Liver (tissue), 10 donors: ENCODE measurements at places on chromosomes 5 and 9. TPM values are rescaled to one million over a fixed set of nuclear protein-coding genes. Genes with fewer than 3 reads are reported as not detected.

DNA sequence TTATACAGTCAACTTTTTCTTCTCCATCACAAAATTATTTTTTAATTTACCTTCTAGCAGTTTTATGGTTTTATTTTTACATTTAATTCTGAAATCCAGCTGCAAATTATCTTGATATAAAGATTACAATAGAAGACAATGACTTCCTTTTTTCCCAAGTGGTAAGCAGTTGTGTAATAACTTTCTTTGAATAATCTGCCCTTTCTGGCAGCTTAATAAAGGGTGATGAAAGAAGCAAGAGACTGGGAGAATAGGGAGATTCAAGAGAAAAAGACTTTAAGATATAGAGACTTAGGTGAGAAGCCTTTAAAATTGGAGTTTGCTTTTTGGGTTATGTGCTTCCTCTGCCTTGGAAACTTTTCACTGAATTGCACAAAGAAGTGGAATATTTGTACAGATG lies 100.4 kb upstream of the FREM1 start:
- no peak for DNase-seq
- H3K27ac ChIP-seq = no peak overlapping the region
- no peaks in the 10 kb centered on the region for H3K4me1 ChIP-seq
- H3K36me3 ChIP-seq = no peaks in the 10 kb centered on the region
- no peak overlapping the region for H3K4me3 ChIP-seq

- H3K36me3 ChIP-seq = no peaks in the 10 kb centered on the region
- H3K27me3 ChIP-seq = no peaks in the 10 kb centered on the region
- no peaks in the 10 kb centered on the region for H3K4me1 ChIP-seq
- peak; percentile 39 for DNase-seq
- no peak overlapping the region for H3K4me3 ChIP-seq
- H3K27ac ChIP-seq = no peak overlapping the region
Observed at GRCh38 chr9:74770508-74771261, 117.0 kb downstream of the TRPM6 start.

GRCh38 chr5:560792-561166 lies 36.5 kb upstream of the SLC9A3 start:
- no peaks in the 10 kb centered on the region for H3K4me1 ChIP-seq
- DNase-seq = no peak
- H3K27ac ChIP-seq = no peak overlapping the region
- no peak overlapping the region for H3K4me3 ChIP-seq

DNA sequence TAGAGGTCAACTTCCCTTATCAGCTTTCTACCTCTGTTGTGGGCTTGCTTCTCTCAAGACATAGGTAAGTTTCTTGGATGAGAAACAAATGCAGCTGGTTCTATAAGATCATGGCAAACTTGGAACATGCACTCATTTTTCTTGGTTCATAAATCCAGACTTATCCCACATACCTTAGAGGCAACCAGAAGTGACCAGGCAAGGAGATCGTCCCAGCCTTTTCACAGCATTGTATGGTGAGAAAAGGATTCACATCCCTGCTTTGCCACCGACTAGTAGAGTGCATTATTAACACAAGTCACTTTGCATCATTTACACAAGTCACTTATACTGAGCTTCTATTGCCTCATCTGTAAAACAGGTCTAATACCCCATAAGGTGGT lies 35.4 kb downstream of the LHFPL2 start:
- H3K27ac ChIP-seq = no peak overlapping the region
- no peak for DNase-seq
- no peaks in the 10 kb centered on the region for H3K4me1 ChIP-seq
- no peaks in the 10 kb centered on the region for H3K27me3 ChIP-seq

DNA sequence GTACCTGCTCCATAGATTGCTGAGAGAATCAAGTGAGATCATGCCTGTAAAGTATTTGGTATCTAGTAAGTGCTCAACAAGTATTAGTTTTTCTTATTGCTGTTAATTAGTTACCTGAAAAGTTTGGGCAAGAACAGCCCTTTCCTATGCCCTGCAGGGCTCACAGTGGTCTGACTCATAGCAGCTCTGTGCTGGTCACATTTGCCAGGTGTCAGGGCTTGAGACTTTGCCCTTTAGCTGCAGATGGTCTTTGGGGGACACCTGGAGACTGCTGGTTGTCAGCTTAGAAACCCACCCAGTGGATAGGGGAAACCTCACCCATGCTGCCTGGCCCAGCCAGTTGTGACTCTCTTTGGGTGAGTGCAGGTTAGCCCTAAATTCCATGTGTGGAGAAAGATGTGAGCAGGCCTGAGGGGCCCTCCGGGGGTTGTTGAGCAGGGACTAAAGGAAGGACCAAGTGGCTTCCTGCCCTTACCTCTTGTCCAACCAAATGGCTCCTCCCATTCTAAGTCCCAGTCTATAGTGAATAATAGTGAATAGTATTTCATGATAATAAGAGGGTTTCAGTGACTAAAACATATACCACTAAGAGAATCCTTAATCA lies 9.0 kb downstream of the COL27A1 start:
- peaks cover 34% of the 10 kb centered on the region for H3K4me1 ChIP-seq
- no peaks in the 10 kb centered on the region for H3K27me3 ChIP-seq
- H3K36me3 ChIP-seq = no peaks in the 10 kb centered on the region

DNA sequence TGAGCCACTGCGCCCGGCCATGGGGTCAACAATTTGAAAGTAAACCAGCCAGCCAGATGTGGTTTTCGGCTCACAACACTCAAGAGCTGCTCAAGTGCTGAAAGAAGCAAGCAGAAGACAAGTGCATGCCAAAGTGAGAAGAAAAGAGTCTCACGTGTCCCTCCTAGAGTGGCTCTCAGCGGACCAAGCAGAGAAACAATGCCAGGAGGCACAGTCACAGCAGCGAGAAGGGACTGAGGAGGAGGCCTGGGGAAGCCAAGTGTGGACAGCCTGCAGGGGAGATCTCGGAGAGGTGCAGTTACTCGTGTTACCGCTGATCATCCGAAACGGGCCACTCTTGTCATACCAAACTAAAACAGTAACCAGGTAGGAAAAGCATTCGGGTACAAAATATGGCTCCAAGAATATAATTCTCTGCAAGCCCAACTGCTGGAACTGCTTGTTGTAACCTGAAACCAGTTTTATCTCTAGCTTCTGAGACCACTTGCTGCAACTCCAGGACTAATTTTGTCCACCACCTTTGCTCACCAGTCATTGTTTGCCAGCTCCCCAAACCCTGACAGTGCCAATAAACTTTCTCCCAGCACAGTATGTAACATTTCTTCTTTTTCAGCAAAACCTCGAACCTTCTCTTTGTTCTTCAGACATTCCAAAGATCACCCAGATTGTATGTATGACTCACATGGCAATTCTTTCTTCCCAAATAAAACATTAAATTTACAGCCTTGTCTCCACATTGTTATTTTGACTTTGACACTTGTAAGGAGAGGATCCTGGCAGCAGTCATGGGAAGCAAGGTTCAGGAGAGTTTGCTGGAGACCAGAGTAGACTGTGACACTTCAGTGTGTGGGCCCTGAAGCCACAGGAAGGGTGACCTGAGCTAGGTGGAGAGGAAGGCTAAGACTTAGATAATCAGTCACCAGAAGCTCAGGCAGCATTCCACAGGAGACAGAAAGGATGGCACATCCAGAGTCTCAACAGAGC lies 6.3 kb downstream of the SLC35D2 start:
- H3K27ac ChIP-seq = no peak overlapping the region
- H3K36me3 ChIP-seq = no peaks in the 10 kb centered on the region
- peaks cover 13% of the 10 kb centered on the region for H3K4me1 ChIP-seq
- no peaks in the 10 kb centered on the region for H3K27me3 ChIP-seq
- H3K4me3 ChIP-seq = no peak overlapping the region
- no peak for DNase-seq

DNA sequence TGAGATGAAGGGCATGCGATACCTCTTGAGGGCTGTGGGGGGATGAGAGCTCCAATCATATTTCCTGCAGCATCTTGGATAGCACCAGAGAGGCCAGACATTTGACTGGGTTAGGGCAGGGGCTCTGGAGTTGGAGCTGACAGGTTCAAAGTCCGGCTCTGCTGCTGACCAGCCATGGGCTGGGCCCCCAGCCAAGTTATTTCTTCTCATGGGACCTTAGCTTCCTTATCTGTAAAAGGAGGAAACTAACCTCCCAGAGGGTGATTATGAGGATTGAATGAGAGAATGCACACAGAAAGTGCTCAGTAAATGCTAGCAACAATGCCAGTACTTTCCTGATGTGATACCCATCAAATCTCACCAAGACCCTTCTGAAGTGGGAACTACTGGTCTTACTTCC lies 65.2 kb upstream of the SLC25A51 start:
- peak; percentile 58 for DNase-seq
- H3K36me3 ChIP-seq = peaks cover 17% of the 10 kb centered on the region
- no peak overlapping the region for H3K4me3 ChIP-seq
- no peaks in the 10 kb centered on the region for H3K27me3 ChIP-seq

DNA sequence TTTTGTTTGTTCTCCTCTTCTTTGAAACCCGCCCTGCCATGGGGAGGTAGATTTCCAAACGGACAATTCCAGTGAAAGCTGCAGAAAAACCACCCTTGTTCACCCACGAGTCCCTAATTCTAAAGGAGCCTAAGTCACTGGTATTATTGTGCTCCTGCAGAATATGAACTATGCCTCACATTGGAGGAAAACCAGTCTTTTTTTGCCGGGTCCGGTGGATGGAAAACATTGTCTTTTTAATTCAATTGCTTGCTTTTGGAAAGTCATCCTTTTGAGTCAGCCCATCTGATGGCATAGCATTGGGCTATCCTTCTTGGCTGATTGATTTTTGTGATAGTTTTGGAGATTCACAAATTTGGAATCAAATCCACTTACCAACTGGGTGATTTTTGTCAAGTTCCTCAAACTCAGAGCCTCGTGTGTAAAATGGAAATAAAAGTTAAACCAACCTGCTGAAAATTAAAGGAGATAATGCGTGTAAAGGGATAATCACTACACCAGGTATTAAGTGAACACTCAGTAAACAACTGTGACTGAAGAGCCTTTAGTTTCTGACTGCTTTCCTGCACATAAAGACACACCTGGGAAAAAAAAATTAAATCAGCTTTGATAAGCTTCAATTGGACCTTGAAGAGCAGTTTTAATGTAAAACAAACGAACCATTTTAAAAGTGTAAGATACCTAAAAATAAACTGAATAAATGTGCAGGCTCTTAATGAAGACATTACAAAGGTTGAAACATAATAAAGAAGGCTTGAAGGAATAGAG lies 780 bp upstream of the CCNJL start:
- DNase-seq = no peak
- no peak overlapping the region for H3K27ac ChIP-seq
- H3K4me1 ChIP-seq = peaks cover 4% of the 10 kb centered on the region
- no peaks in the 10 kb centered on the region for H3K36me3 ChIP-seq
- no peak overlapping the region for H3K4me3 ChIP-seq
- no peaks in the 10 kb centered on the region for H3K27me3 ChIP-seq

GRCh38 chr9:86766912-86767311 lies 180.4 kb downstream of the GAS1 start:
- no peaks in the 10 kb centered on the region for H3K36me3 ChIP-seq
- no peak overlapping the region for H3K4me3 ChIP-seq
- no peak for DNase-seq
- no peaks in the 10 kb centered on the region for H3K27me3 ChIP-seq
- no peaks in the 10 kb centered on the region for H3K4me1 ChIP-seq

GRCh38 chr9:112140936-112141335 lies 34.2 kb downstream of the SUSD1 start:
- DNase-seq = no peak
- no peak overlapping the region for H3K4me3 ChIP-seq
- no peaks in the 10 kb centered on the region for H3K36me3 ChIP-seq
- no peak overlapping the region for H3K27ac ChIP-seq
- no peaks in the 10 kb centered on the region for H3K4me1 ChIP-seq
- no peaks in the 10 kb centered on the region for H3K27me3 ChIP-seq

GRCh38 chr9:108475813-108476212 lies 380.0 kb downstream of the ACTL7B start:
- no peak overlapping the region for H3K4me3 ChIP-seq
- H3K27ac ChIP-seq = no peak overlapping the region
- no peak for DNase-seq

- no peaks in the 10 kb centered on the region for H3K36me3 ChIP-seq
- no peak overlapping the region for H3K27ac ChIP-seq
- no peak for DNase-seq
Observed at GRCh38 chr9:35844628-35845270, 15.7 kb downstream of the TMEM8B start.

GRCh38 chr5:167949435-167949834 lies 342.0 kb upstream of the WWC1 start:
- H3K4me3 ChIP-seq = no peak overlapping the region
- no peaks in the 10 kb centered on the region for H3K4me1 ChIP-seq
- H3K36me3 ChIP-seq = no peaks in the 10 kb centered on the region

Gene SOX30
- total RNA-seq = not detected

Gene TCERG1
- total RNA-seq = 26.6 TPM

Gene CFAP157
- not detected for total RNA-seq

Gene DMRT3
- not detected for total RNA-seq

Gene SLU7
- 21.8 TPM for total RNA-seq
